ENCODE measurements at places on chromosomes 2 and 18.
A peak's percentile ranks its signal among the peaks of the same experiment; 100 is the strongest.

DNA sequence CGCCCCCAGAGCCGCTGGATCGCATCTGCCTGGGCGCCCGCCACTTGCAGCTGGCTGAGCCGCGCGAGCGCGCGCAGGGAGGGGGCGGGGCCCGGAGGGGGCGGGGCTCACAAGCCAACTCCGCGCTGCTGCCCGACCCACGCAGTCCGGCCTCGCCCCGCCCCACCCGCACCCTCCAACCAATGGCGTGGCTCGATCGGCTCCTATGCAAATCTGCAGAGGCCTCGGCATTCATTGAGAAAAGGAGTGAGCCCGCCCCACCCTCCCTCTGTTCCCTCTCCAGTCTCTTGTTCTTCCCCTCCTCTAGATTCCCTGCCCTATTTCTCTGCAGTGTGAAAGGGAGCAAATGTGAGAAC, at the start of gene ALK:
ALK (minus strand) TSS at position 27 of the 356 bp plus-strand sequence. CDS start 927 bp downstream, outside the sequence.
- no peak within 1 kb of the TSS for H3K27ac ChIP-seq
- H3K27me3 ChIP-seq, result peaks cover 22% of the 10 kb centered on the region
- H3K4me1 ChIP-seq, result peaks cover 4% of the 10 kb centered on the region
- H3K36me3 ChIP-seq, result no peaks in the 10 kb centered on the region

- no peaks in the 10 kb centered on the region for H3K27me3 ChIP-seq
- H3K27ac ChIP-seq, result no peak overlapping the region
- H3K36me3 ChIP-seq, result peaks cover 57% of the 10 kb centered on the region
- no peak for DNase-seq
- H3K4me1 ChIP-seq, result peaks cover 6% of the 10 kb centered on the region
These were observed 35.5 kb upstream of the CYP27A1 start for GRCh38 chr2:218746470-218746795.

DNA sequence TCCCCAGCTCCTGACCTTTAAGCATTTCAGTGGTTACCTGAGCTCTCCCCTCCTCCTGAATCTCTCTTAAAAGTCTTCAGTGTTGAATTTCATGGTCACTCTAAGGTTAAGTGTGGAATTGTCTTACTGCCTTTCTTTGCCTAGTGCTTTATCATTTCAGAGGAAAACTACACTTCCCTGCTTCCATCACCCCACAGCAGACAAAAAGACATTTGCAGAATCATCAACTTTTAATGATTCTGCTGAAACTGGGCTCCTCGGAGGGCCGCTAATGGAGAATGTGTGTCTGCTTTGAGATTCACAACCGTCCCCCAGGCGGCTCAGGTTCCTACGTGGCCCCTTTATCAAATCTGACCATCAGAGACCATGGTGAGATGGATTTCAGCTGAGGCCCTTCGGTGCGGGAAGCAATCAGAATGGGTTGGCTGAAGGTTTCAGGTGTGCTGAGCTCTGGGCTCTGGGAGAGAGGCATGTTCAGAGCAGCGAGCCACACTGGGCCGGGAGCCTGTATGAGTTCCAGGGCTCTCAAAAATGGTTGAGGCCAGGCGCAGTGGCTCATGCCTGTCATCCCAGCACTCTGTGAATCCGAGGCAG, 41.9 kb upstream of the TBC1D8 start:
- H3K4me3 ChIP-seq, result no peak overlapping the region
- no peak for DNase-seq
- H3K27ac ChIP-seq, result no peak overlapping the region
- H3K4me1 ChIP-seq, result peaks cover 3% of the 10 kb centered on the region

GRCh38 chr18:34694591-34695165, 15.4 kb upstream of the DTNA start:
- H3K27me3 ChIP-seq, result no peaks in the 10 kb centered on the region
- no peaks in the 10 kb centered on the region for H3K36me3 ChIP-seq
- H3K27ac ChIP-seq, result no peak overlapping the region
- no peaks in the 10 kb centered on the region for H3K4me1 ChIP-seq
- H3K4me3 ChIP-seq, result no peak overlapping the region

DNA sequence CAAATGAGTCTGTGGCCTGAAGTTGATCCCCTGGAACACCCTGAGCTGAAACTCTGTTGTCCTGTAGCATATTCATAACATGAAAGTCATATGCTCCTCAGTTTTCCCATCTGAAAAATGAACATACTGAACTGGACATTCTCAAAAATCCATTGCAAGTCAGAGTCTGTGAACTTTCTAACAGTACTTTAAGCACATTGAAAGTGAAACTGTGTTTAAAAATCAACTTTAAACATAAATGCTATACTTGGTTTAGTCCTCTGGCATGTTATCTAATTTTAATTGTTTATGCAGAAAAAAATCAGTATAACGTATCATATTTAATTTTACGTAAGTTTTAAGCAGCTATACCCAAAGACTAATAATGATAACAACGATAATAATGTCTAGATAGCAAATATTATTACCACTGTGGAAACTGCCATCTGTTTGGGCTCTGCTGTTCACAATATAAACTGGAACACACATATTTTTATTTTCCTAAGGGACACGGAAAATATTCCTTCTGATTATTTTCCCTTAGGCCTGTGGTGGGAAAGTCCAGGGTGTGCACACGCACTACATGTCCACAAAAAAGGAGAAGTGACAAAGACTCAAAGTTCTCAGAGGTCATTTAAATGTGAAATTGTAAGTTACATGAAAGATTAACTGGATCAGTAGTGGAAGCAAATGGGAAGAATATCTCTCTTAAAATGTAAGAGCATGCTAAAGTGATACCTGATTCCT, 56.1 kb upstream of the TTN start:
- H3K4me3 ChIP-seq, result no peak overlapping the region
- no peak for DNase-seq
- H3K27ac ChIP-seq, result no peak overlapping the region
- H3K4me1 ChIP-seq, result no peaks in the 10 kb centered on the region
- H3K27me3 ChIP-seq, result no peaks in the 10 kb centered on the region

- no peaks in the 10 kb centered on the region for H3K27me3 ChIP-seq
- H3K4me1 ChIP-seq, result no peaks in the 10 kb centered on the region
- no peak overlapping the region for H3K27ac ChIP-seq
- H3K36me3 ChIP-seq, result no peaks in the 10 kb centered on the region
These were observed 108.5 kb downstream of the RAPGEF4 start for GRCh38 chr2:172843902-172844715.

DNA sequence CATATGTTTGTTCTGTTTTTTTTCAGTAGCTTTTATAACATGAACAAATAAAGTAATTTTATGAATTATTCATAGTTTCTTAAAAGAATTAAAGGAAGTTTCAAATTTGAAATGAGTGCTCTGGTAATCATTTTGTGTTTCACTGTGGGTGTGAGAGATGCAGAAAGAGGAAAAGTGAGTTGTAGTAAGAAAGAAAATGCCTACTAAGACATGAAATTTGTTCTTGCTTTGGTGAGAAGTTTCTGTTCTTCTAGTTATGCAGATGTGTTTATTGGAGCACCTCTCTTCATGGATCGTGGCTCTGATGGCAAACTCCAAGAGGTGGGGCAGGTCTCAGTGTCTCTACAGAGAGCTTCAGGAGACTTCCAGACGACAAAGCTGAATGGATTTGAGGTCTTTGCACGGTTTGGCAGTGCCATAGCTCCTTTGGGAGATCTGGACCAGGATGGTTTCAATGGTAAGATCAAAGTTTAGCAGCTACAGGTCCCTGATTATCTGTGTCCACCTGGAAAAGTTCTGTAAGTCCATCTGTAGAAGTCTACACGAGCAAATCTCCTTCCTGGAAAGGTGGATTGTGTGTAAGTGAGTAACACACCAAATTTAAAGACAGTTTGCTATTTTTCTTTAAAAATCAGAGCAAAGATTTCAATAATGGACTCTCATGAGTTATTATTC, 51.4 kb downstream of the ITGAV start:
- no peak for DNase-seq
- H3K36me3 ChIP-seq, result peaks cover 38% of the 10 kb centered on the region
- H3K4me1 ChIP-seq, result no peaks in the 10 kb centered on the region
- H3K27ac ChIP-seq, result no peak overlapping the region
- H3K27me3 ChIP-seq, result no peaks in the 10 kb centered on the region
- no peak overlapping the region for H3K4me3 ChIP-seq

DNA sequence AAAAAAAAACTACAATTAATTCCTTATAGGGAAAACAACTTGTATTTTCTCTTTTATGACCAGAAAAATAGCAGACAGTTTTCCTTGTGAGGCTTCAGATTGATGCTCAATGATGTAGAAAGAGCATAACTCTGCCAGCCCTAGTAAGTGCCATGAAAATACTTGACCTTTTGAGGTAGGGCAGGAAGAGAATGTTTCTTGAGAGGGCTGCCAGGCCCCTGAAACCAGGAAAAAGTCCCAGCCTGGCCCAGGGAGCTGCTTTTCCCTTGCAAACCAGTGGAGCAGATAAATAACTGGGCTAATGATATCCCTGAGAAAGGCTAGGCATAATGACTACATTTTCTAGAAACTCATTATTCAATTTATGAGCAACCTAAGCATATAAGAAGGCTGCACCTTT, 126.8 kb downstream of the SLC8A1 start:
- no peak overlapping the region for H3K4me3 ChIP-seq
- no peak for DNase-seq
- no peaks in the 10 kb centered on the region for H3K27me3 ChIP-seq
- no peaks in the 10 kb centered on the region for H3K36me3 ChIP-seq
- no peak overlapping the region for H3K27ac ChIP-seq

DNA sequence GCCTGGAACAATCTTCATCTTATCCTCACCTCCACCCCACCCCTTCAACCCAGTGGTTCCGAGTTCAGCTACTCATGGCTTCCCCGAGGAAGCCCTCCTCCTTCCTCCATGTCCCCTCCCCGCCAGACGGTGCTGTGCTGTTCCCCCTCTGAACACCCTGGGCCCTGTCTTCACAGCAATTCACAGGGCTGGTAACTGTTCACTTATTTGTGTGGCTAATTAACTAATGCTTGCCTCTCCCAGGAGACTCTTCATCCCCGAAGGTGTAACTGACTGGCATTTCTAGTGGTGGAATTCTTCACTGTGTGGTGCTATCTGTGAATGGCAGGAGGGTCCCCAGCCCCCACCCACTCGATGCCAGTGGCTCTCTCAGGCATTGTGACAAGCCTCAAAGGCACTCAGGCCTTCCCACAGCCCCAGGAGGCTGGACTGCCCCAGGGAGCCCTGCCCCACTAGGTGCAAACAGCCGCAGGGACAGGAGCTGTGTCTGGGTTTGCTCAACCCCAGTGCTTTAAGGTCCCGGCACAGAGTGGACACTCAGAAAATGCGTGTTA, 133.7 kb upstream of the ID2 start:
- no peaks in the 10 kb centered on the region for H3K36me3 ChIP-seq
- no peak for DNase-seq
- H3K27me3 ChIP-seq, result no peaks in the 10 kb centered on the region
- no peak overlapping the region for H3K4me3 ChIP-seq

DNA sequence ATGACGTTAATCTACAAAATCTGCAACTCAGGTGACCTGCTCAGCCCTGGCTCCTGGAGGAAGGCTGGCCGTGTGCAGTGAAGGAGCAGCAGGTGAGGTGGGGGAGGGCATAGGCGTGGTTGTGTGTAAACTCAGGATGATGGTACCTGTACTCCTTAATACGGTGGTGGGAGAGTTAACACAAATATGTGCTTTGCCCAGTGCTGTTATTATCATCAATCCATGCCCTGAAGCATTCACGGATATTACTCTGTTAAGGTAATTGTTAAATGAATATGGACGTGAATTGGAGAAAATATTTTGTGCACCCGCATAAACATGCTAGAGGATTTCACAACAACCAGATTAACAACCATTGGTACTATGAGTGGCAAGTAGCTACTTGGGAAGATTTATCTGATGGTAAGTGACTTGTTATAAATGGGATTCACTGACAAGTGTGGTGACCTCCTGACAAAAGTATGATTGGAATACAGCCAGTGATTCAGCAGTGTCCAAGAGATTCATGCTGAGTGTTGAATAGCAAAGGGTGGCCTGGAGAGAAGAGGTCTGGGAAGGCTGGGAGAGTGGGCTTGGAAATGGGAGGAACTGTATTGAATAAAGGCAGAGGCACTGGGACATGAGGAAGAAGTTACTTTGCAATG, 194.1 kb downstream of the TPGS2 start:
- no peaks in the 10 kb centered on the region for H3K27me3 ChIP-seq
- no peak overlapping the region for H3K4me3 ChIP-seq
- peak; percentile 89 for DNase-seq
- H3K4me1 ChIP-seq, result peaks cover 4% of the 10 kb centered on the region

- no peak overlapping the region for H3K27ac ChIP-seq
- H3K4me1 ChIP-seq, result peaks cover under 1% of the 10 kb centered on the region
- no peak for DNase-seq
- H3K36me3 ChIP-seq, result no peaks in the 10 kb centered on the region
These were observed 47.1 kb upstream of the CREB1 start for GRCh38 chr2:207482630-207483029.

GRCh38 chr2:237264480-237265219, 149.3 kb downstream of the COL6A3 start:
- no peaks in the 10 kb centered on the region for H3K36me3 ChIP-seq
- H3K4me3 ChIP-seq, result no peak overlapping the region
- no peaks in the 10 kb centered on the region for H3K27me3 ChIP-seq

DNA sequence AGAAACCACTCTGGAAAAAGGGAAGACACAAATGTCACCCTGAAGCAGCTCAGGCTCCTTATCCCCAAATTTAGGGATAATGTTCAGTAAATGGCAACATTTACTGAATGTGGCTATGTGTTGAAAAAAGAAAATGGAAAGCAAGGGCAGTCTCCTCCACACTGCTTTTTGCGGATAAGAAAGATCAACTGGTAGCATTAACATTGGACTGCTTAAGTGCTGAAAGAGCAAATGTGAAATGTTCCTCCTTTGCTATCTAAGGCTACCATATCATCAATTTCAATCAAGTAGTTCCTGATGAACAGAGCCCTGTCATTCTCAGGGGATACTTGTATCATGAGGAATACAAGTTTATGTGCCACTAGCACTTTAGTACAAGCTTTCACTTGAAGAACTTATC, 12.5 kb downstream of the FBXO11 start:
- H3K27me3 ChIP-seq, result no peaks in the 10 kb centered on the region
- DNase-seq, result no peak
- no peak overlapping the region for H3K4me3 ChIP-seq

DNA sequence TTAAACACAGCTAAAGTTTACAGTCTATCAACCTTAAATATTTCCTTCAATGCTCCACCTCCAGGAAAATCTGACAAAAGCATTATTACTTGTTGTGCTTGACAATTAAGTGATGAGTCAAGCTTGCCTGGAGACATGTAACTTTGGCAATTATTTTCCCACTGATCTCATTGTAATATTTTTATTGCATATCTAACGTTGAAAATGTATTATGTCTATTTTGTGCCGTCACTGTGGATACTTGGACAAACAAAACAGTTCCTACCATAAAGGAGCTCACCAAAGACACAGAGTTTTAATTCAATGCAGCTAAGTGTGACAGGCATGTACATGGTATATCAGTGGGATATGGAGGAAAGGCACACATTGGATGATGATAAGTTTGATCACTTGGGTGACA, 24.7 kb downstream of the RNF103 start:
- peak; percentile 62 for DNase-seq
- H3K27ac ChIP-seq, result no peak overlapping the region
- H3K4me3 ChIP-seq, result no peak overlapping the region
- H3K27me3 ChIP-seq, result no peaks in the 10 kb centered on the region
- no peaks in the 10 kb centered on the region for H3K4me1 ChIP-seq

- DNase-seq, result no peak
- H3K27me3 ChIP-seq, result no peaks in the 10 kb centered on the region
- H3K4me1 ChIP-seq, result no peaks in the 10 kb centered on the region
These were observed 165.8 kb upstream of the EPB41L3 start for GRCh38 chr18:5709476-5710095.

All from trophoblast cell (in vitro differentiated cells and primary cell).